Esophagus mucosa (tissue), 1 donor: ENCODE measurements at places on chromosomes 11 and 22. TPM values are rescaled to one million over a fixed set of nuclear protein-coding genes. Genes with fewer than 3 reads are reported as not detected.

The TAGLN gene
- 55.9 TPM for total RNA-seq

The YPEL4 gene
- total RNA-seq: not detected

GRCh38 chr11:2267306-2267850, 3.0 kb downstream of the ASCL2 start:
- ATAC-seq: no peak

DNA sequence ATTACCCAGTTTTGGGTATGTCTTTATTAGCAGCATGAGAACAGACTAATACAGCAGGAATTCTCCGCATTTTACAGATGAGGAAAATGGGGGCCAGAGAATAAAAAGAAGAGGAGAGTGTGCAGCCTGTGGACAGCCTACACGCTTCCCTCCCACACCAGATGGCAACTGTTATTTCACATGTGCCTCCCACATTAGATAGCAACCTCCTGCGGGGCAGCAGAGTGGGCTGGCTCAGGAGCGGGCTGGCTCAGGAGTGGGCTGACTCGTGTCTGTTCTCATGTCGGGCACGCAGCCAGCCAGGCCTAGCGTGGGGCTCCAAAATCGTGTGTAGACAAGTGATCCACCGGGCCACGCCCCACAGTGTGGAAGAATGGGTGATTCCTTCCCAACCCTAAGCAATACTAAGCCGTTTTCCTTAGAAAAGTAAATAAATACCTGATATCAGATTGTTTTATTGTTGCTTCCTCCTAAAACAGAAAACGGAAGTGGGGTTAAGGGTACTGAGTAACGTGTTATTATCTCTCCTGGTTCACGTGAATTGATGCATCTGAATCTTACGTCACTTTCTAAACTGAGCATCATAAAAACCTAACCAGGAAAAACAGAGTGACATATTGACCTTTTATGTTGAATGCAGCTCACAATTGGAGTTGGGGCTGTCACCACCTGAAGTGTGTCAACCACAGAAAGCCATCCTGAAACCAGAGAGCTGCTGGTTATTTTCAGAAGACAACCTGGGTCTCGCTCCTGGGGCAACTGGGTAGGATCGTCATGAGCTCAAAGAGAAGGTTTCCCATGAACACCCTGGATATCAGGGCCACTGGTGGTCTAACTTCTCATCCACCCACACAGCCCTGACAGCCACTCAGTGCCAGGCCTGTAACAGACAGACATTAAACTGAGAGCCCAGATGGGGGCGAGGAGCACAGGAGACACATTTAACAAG, 3.3 kb downstream of the TTLL1 start:
- ATAC-seq: no peak

DNA sequence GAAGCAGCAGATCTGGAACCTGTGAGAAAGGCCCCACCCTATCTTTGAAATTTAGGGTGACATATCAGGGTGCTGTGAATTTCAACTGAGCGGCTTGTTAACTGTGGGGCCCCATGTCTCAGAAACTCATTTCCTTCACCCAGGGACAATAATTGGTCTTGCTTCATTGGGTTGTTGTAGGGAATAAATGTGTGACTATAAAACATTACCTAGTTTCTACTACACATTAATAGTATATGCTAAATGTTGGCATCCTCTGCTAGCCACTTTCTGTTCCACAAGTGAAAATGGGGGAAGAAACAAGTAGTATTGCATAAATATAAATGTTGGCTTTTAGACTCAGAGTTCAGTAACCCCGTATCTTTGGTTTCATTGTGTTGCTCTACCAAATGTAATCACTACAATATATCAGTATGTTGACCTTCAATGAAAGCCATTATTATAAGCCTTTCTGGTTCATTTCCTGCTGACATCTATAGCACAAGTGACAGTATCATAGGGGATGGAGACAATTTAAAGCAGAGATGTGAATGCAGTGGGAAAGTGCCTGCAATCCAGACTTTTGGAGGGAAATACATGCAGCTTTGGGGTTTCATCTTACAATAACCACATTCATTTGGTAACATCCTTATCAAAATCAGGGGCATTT, 905.5 kb upstream of the RAG2 start:
- no peak for ATAC-seq

DNA sequence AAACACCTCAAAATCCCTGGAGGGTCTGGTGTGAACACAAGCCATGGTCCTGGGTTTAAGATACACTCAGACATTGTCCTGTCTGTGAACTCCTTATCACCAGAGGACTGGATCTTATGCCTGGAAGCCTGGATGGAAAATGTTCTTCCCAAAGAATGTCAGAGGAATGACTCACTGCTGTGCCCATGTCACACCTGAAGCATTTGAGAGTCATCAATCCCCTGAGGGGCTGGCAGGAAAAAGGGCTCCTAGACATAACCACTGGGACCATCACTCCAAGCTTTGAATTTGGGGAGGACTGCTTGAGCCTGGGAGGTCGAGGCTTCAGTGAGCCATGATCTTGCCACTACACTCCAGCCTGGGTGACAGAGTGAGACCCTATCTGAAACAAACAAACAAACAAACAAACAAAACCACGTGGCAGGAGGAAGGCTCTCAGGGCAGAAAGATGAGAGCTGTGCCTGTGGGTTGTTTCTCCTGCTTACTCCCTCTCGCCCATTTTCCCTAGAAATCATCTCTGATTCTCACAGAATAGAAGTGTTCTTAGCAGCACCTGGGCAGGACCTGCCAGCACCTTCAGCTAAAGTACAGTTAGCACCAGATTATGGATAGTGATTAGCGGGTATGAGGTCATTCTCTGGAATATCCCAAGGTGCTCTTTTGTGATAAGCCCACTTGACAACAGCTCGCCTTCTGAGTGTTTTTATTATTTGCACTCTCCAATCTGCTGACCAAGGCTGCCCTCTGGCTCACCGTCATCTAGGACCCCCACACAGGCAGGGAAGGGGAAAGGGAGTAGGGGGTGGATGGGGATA, 11.9 kb upstream of the PRG2 start:
- ATAC-seq: no peak

GRCh38 chr22:46878191-46878948, 115.9 kb downstream of the TBC1D22A start:
- no peak for ATAC-seq

DNA sequence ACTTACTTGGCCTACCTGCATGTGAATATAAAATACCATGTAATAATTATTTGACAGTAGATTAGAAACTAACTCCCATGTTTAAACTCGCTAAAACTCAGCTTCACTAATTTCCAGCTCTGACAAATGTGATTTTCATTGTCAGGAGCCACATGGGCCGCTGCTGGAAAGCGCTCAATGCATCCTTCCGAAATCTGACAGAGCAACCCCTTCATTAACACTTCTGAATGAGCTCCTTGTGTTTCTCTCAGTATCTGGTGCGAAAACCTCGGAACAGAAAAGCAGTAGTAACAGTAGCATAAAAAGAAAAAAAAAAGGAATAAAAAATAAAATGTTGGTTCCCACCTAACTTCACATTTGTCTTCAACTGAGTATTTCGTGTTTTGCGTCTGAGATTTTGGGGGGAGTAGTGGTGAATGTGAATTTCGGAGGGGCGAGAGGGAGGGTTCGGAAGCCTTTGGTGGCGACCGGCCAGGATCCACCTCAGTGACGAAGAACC, 710 bp downstream of the MTCH2 start:
- no peak for ATAC-seq
